ENCODE measurements at places on chromosomes 5 and 9.

DNA sequence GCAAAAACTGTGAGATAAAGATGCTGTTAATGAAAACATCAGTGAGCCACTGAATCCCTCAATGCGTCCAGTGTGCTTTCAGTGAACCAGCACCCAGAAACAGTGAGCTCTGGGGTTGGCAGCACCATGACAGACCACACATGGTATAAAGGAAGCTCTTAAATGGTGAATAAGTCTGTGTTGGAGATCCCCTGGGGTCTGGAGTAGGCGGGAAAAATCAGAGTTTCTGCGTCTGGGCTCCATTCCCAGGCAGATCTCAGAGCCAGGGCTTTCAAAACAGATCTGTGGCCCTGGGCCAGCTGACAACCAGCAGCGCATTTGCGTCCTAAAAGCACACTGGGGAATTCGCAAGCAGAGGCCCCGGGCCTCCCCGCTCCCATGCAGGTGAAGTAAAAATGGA is 233.5 kb downstream of the FRMD3 start:
- DNase-seq, result peak; percentile 96

GRCh38 chr5:151739939-151740335 is 18.5 kb downstream of the ATOX1 start:
- DNase-seq, result peak; percentile 77

- DNase-seq, result no peak
Observed at GRCh38 chr9:121582641-121583040, 68.8 kb upstream of the DAB2IP start.

DNA sequence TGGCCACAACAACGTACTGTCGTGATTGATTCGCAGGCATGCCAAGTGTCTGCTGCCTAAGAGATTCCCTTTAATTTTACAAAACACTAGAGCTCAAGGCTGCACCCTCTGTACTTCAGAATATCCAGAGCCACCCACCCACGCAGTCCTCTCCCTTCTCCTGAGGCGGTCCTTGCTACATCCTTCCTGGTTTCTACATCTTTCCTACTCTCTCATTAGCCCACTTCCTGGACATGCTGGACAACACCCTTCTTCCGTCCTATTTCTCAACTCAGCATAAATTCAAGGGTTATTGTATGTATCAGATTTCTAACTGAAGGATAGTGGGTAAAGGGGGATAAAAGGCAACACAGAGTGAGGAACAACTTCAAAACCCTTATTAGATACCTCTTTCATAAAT is 148.4 kb upstream of the MAP3K1 start:
- no peak for DNase-seq

- DNase-seq, result no peak
Observed at GRCh38 chr5:124606093-124606492, 140.3 kb downstream of the ZNF608 start.

DNA sequence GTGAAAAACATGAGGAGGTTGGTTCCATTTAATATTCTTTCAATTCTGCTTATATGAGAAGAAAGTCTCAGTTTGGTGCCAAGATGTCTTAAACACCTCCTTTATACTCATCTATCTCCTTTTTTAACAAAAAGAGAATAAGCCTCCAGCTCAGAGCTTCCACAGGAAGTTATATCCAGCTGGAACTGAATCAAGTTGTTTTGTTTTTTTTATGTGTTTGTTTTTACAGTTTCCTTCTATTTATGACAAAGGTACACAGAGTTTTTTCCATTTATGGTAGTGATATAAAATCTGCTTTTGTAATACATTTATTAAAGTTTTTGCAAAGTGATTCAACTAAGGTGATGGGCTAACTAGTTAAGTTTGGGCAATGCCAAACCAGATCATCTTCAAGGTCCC is 10.4 kb downstream of the SPARC start:
- no peak for DNase-seq

GRCh38 chr5:142118155-142118686 is 9.6 kb downstream of the NDFIP1 start:
- no peak for DNase-seq

- no peak for DNase-seq
Observed at GRCh38 chr5:27568811-27569210, 530.4 kb upstream of the CDH9 start.

GRCh38 chr5:166074582-166075481 is 2216.6 kb upstream of the WWC1 start:
- no peak for DNase-seq

GRCh38 chr5:137954131-137954879 is 65.0 kb downstream of the PKD2L2 start:
- DNase-seq, result peak; percentile 78
